Central memory CD4-positive, alpha-beta T cell (primary cell): ENCODE measurements at places on chromosomes 5 and 9.
A peak's percentile ranks its signal among the peaks of the same experiment; 100 is the strongest.

- DNase-seq, result no peak
Measured at GRCh38 chr5:36536616-36537005, 69.8 kb upstream of the SLC1A3 start.

DNA sequence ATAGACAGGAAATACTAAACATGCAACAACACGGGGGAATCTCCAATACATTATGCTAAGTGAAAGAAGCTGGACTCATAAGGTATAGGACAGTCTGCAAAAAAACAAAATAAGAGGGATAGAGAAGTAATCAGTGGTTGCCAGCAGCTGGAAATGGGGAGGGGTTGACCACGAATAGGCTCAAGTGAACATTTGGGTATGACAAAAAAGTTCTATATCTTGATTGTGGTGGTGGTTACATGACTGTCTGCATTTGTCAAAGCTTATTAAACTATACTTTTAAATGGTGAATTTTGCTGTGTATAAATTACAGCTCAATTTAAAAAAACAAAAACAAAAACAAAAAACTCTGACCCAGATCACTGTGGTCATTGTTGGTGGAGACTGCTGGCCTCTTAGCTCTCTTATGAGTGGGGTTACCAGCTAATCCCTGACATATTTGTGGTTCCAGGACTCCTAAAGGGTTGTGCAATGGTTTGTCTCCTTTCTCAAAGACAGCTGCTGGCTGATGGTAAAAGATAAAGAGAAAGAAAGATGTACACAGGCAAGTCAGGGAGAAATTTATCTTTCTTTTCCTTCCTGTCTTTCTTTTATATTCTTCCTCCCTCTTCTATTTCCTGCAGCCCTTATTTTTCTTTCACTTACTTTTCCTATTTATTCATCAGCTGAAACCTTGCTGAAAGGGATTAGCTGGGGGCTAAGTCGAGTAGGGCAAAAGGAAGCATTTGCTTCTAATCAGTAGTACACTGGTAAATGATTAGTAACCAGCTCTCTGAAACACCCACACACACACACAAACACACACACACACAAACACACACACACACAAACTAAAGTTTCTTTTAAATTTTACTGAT is 42.6 kb upstream of the APC start:
- DNase-seq, result no peak

DNA sequence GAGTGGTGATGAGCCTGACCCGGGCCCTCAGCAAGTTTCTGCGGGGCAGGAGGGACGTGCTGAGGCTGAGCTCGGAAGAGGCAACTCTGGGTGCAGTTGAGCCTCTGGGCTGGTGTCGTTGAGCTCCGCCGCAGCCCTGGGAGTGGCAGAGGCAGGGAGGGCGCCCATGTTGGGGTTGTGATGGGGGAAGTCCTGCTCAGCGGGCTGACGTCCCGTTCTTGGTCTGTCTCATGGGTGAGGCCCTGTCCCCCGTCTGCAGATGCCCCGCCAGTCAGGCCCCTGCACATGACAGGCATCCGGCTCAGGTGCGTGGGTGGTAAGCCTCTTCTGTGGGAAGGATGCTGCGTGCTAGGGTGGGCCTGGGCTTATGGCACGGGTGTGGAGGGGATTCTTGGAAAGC is 64.3 kb downstream of the RXRA start:
- peak; percentile 78 for DNase-seq

DNA sequence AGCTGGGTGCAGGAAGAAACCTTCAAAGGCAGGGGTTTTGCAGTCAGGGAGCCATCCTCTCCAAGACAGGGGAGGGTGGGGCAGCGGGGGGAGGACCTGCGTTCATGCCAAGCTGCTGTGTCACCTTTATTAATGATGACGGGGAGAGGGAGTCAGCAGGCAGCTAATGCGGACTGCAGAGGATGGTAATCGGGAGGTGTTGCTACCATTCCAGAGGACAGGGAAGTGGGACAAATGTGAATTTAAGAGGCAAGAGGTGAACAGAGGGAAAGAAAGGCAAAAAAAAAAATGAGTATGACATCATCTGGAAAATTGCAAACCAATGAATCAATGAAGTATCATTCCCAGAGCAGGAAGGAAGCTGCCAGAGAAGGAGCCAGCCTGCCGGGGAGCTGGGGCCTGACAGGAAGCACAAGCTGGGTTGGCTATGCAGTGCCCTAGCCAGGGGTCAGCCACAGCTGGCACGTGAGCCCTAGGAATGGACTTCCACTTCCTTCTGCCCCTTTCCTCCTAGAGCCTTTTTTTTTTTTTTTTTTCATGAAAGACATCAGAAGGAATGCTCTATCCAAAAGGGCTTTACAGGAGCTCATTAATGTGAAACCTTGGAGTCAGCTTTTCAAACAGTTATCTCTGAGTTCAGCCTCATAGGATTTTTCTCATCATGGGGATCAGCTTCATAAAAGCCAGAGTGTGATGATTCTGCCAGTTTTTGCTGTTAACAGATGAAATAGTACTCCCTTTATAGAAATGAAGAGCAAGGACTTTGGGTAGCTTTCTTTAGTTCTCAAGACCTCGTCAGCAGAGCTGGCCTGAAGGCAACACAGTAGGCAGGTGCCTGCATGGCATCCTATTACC is 9.2 kb downstream of the INSYN2B start:
- DNase-seq, result no peak

- DNase-seq, result no peak
Measured at GRCh38 chr5:172760136-172760535, 10.9 kb downstream of the DUSP1 start.
